ENCODE measurements at places on chromosomes 6 and 20.

DNA sequence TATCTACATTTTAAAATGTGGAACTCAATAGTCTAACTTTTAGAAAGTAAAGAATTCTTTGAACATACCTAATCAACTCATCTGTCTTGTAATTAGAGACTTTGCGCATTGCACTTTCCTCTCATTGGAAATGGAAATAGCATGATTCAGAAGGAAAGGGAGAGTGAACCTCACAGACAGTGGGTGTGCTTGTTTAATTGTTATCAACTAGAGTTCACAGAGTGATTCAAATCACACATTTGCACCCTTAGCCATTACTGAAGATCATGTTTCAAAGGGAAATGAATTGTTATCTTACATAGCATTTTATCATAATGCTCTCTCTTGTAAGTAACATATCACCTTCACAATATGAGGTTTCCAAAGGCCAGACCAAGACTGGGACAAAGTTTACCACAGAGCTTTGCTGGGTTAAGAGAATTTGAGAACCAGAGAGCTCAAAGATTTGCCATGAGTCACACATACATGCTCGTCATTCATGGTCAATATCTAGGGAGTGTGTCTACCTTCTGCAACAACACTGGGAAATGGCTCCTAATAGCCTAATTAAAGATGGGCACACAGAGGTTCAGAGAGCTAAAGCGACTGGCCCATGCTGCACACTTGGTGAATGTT, 21.5 kb downstream of the GSTA3 start:
- no peak for DNase-seq

- DNase-seq = no peak
Measured at GRCh38 chr6:455835-456234, 64.3 kb downstream of the IRF4 start.

DNA sequence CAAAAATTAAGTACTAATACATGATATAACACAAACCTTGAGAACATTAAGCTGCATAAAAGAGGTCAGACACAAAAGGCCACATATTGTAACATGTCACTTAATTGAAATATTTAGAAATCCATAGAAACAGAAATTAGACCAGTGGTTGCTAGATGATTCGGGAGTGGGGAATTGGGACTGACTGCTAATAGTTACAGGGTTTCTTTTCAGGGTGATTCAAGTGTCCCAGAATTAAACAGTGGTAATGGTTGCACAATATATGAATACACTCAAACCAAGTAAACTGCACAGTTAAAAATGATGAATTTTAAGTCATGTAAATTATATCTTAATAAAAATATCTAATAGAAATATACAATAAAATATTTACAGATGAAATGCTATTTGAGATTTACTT, 174.5 kb downstream of the WDR27 start:
- DNase-seq = no peak

DNA sequence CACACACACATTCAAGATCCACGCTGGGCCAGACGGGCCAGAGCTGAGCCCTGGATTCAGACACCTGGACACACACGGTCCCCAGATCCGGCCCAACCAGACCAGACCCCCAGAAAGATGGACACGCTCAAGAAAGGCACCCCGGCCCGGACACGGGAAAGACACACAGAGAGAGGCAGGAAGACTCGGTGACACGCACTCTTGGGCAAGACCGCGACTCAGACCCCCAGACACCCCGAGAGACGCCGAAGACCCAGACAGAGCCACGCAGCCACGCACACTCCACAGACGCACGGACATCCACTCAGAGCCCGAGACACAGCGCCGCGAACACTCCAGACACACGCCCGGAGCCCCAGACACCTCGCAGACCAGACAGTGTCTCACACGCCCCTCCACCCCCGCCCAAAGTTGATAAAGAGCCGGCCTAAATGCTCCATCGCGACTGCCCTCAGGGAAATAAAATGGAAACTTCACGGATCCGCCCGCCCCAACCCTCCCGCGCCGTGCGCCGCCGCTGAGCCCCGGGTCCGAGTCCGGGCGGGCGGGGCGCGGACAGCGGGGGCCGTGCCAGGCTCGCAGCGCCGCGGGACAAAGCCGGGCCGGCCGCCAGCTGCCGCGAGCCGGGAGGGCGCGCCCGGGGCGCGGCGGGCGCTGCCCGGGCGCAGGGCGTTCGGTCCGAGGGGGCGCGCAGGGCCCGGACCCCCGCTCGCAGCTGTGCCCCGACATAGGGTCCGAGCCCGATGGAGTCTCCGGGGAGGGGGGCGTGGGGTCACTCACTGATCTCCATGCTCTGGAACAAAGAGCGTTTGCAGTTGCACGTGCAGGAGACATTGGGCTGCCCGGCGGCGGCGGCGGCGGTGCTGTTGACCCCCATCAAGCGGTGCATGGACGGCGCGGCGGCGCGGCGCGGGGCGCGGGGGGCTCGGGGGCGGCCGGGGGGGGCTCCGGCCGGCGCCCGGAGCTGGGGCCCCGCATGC, 831 bp downstream of the PMEPA1 start:
- no peak for DNase-seq

- no peak for DNase-seq
Measured at GRCh38 chr6:34729631-34730470, 27.5 kb upstream of the SNRPC start.

DNA sequence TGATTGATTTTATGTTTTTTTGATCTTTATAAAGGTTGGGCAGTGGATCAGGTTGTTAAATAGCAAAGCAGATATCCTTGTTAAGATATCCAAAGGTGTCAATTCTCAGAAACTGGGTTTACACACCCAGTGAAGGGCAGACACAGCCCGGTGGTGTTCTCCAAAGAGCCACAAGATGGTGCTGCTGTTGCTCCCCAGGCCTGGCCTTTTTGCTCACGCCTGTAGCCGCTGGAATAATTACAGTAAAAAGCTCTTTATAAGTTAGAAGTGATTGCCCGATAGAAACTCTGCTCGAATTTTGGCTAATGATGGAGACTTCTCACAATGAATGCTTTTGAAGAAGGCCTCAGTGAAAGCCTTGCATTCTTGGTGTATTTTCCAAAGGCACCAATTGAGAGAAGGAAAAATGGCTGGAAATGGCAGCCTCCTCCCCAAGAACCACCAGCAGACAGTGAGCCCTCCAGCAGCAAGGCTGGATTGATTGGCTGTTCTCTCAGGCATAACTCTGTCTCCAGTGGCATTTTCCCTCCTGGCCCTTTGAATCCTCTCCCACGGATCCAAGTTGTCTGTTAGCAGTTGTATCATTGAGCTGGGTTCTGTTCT, 120.5 kb upstream of the CHD6 start:
- no peak for DNase-seq

- DNase-seq = no peak
Measured at GRCh38 chr20:36474563-36474962, 66.8 kb upstream of the MYL9 start.

- DNase-seq = no peak
Measured at GRCh38 chr20:33847006-33847405, 35.9 kb downstream of the CHMP4B start.

GRCh38 chr20:63826753-63827152, 4.3 kb downstream of the ZBTB46 start:
- DNase-seq = no peak

GRCh38 chr6:142944124-142945048, 590 bp downstream of the HIVEP2 start:
- peak; percentile 92 for DNase-seq

- no peak for DNase-seq
Measured at GRCh38 chr6:127031511-127031910, 87.0 kb upstream of the RSPO3 start.

- no peak for DNase-seq
Measured at GRCh38 chr20:41534842-41535241, 83.3 kb downstream of the CHD6 start.

- DNase-seq = peak; percentile 63
Measured at GRCh38 chr20:40938020-40938419, 90.6 kb upstream of the TOP1 start.

- DNase-seq = no peak
Measured at GRCh38 chr6:14871221-14871620, 374.6 kb upstream of the JARID2 start.

- peak; percentile 84 for DNase-seq
Measured at GRCh38 chr20:10673176-10673841, 490 bp downstream of the JAG1 start.

DNA sequence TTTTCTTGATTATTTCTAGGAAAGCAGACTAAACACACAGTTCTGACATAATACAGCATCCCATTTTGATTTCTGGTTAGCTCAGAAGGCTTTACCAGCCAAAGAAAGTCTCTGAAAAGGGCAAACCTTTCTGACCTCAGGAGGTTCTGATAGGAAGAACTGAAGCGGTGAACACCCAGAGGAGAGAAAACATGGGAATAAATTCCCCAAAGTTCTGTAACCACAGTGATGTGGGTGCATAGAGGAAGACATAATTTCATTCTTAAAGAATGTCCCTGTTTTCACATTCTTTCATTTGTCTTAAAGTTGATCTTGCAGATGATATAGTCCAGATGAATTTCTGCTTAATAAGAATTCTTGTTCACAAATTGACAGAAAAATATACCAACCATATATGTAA, 60.3 kb downstream of the RSPO3 start:
- DNase-seq = no peak

- no peak for DNase-seq
Measured at GRCh38 chr6:122339661-122340060, 59.8 kb upstream of the HSF2 start.

GRCh38 chr20:23129891-23130621, 43.9 kb upstream of the CD93 start:
- no peak for DNase-seq

DNA sequence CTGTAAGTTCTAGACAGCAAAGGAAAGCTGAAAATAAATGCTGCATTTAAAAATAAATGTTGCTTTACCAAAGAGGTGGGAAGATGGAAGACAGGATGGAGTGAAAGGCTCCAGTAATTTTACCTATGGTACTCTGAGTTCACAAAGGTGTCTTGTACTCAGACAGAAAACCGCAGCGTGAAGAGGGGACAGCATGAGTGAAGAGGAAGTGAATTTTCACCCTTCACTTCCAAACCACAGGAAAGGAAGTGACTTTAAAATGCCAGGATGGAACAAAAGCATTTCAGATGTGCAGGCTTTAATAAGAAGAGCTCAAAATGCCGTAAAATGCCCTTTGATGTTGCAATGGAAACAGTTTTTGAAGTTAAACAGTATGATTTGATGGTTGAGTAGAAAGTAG, 91.2 kb upstream of the TINAG start:
- no peak for DNase-seq

GRCh38 chr6:53494076-53494475, 50.8 kb downstream of the GCLC start:
- no peak for DNase-seq

DNA sequence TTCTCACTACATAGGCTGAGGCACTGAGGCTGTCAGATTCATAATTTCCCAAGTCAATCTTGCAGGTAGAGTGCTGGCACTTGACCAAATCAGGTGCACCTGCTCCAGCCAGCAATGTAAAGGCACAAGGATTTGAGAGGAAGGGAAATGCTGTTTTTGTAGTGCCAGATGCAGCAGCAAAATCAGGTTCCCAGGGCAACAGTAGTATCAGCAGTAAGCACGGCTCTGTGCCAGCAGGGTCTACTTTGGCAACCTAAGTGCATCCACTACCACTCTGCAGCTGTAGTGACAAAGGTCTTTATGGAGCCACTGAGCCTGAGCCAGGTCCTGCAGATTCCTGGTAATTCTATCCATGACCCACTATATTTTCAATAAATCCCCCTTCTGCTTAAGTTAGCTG, 329.5 kb downstream of the TPBG start:
- DNase-seq = no peak

DNA sequence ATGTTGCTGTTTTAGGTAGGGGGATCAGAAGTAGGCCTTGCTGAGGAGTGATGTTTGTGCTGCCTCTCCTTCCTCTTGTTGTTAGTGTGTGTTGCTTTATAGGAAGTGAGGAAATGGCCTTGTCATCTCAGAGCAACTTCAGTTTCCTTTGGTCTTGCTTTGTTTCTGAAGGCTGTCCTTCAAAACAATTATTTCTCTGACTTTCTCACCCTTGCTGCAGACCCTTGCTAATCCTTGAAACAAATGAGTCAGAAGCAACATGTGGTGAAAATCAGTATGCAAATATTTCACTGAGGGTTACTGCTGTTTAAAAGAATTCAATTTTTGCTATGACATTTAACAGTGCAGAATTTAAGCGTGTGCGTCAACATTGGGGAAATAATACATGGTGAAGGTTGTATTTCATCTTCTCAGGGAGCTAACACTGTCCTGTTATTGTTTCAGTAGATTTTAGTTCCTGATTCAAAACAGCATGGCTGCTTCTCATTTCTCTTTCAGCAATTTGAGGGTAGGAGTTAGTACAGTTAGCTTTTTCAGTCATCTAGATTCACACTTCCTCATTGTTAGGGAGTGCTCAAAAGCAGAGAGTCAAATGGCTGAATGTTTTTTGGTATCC, 13.8 kb downstream of the RNF144B start:
- no peak for DNase-seq

DNA sequence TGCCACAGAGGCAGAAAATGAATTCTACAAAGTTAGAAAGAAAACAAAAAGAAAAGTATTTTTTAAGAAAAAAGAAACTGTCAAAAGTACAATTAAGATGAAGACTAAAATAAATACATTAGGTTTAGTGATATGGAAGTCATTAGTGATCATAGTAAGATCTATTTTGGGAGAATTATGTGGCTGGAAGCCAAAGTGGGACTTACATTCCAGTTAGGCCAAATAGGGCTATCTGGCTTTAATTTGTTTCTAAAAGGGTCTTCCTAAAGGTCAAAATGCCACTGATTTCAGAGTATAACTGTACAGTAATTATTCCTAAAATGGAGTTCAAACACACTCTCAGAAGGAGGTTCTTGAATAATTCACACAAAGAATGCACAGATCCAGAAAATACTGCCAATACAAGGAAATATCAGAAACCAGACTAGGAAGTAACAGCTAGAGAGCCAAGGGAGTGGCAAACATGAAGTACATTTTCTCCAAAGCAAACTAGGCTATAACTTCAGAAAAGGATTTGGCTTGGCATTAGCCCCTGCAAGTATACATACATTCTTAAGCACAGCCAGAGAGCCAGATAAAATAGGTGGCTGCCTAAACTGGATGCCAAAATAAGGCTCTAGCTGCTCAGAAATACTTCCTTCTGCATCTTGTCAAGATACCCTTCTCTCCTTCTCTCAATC, 45.3 kb downstream of the PDSS2 start:
- no peak for DNase-seq

- DNase-seq = no peak
Measured at GRCh38 chr20:20199361-20200160, 147.2 kb downstream of the CFAP61 start.

GRCh38 chr6:30960907-30961673, 20.3 kb downstream of the MUCL3 start:
- no peak for DNase-seq

DNA sequence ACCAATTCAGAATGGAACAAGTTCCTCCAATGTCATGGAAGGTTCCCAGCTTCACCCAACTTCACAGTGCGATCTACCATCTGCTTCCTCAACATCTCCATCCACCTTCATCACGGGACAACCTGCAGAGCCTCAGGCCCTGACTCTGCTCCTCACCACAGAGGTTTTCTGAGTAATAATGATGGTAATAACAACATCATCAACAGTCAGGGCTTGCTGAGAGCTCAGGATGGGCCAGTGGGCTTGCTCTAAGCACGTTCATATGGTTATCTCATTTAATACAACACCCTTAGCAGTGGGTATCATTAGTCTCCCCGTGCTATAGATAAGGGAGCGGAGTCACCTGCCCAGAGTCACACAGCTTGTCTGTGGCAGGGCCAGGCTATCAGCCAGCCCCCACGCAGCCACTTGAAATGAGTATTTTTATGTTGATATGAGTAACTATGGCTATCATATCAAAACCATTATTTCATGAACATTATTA, 38.6 kb downstream of the PREX1 start:
- no peak for DNase-seq

- DNase-seq = no peak
Measured at GRCh38 chr6:4466261-4466660, 309.9 kb upstream of the CDYL start.

GRCh38 chr6:169189182-169189581, 64.5 kb downstream of the THBS2 start:
- peak; percentile 70 for DNase-seq

All from osteocyte (in vitro differentiated cells).